ENCODE measurements at places on chromosomes 3 and 15.

- no peak for DNase-seq
These were observed 127.7 kb downstream of the MTHFS start for GRCh38 chr15:79769069-79769481.

- no peak for DNase-seq
These were observed 287.7 kb upstream of the NR2F2 start for GRCh38 chr15:96042734-96043224.

- DNase-seq, result no peak
These were observed 80.7 kb downstream of the SCN11A start for GRCh38 chr3:38970851-38971638.

DNA sequence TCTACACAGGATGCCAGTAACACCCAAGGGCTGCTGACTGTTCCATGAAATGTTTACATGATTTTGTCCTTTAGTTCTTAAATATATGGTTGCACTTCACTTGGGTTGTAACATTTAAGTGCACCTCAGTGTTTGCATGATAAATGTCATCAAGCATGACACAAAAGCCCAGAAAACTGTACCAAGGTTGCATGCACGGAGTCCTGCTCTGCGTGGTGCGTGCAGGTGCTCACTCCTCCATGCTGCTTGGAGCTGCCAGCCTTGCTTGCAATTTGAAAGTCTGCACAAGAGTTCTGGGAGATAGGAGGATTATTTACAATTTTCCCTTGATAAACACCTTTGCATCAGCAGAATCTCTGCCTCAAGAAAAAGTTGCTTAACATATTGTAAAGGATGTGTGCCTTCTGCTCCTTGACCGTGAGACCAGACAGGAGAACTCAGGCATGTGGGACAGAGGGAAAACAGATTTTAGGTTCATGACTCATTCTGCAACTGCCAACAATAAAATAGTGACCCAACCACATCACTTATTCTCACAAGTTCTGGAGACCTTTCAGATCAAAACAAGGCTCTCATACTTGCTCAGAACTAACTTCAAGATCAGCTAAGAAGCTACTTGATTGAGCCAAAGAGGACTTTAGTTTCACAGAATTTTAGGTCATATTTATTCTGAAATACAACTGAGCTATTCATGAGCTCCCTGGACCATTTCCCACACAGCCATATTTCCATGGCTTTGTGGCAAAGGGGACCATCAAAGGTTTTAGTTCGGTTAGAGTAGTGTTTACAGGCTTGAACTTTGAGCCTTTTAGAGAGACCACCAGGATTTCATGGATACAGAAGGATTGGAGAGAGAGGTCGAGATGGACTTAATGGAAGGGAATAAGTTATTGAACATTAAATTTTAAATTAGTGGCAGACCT lies 128.4 kb upstream of the ZBED2 start:
- no peak for DNase-seq

- no peak for DNase-seq
These were observed 2.3 kb downstream of the RBM5 start for GRCh38 chr3:50090984-50091383.

DNA sequence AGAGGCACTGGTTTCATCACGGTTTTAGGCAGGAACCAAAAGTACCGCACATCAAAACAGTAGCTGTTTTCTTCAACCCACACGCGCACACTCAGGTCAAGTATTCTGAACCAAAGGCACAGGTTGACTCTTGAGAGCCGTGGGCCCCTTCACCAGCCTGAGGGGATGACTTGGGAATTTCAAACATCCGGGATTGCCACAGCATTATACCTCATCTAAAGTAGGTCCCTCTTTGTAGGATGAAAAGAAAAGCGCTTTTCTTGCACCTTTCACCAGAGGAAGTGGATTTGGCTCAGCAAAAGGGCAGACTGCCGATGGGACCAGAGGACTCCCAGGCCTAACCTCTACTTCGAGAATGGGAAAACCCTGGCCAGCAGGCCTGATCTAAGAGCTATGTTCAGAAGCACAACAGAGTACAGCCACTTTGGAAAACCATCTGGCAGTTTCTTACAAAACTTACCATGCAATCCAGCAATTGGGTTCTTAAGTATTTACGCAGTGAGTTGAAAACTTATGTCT lies 88.2 kb upstream of the PROK2 start:
- DNase-seq, result no peak
